ENCODE measurements at places on chromosomes 5 and 9.

- DNase-seq = no peak
Observed at GRCh38 chr9:116647515-116647809, 39.6 kb upstream of the TRIM32 start.

- DNase-seq = no peak
Observed at GRCh38 chr5:54620141-54620933, 102.8 kb downstream of the SNX18 start.

GRCh38 chr9:75390951-75391350 is 302.6 kb downstream of the OSTF1 start:
- no peak for DNase-seq

DNA sequence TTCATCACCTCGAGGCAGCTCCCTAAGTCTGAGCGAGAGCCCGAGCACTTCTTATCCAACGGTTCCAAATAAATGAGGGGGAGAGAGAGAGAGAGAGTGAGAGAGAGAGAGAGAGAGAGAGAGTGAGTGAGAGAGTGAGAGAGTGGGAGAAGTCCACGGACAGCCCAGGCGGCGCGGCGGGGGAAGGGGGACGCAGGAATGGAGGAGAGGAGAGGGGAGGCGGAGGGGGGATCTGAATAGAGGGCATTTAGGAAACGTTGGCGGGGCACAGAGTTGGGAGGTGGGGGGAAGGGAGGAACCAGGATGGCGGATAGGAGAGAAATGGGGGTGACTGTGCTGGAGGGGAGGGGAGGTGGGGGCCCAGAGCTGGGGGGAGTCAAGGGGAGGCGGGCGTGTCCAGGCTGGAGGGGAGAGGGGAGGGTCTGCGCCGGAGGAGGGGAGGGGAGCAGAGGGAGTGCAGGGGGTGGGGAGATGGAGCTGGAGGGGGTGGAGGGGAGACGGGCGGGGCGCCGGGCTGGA is 398 bp upstream of the BASP1 start:
- DNase-seq = peak; percentile 26

DNA sequence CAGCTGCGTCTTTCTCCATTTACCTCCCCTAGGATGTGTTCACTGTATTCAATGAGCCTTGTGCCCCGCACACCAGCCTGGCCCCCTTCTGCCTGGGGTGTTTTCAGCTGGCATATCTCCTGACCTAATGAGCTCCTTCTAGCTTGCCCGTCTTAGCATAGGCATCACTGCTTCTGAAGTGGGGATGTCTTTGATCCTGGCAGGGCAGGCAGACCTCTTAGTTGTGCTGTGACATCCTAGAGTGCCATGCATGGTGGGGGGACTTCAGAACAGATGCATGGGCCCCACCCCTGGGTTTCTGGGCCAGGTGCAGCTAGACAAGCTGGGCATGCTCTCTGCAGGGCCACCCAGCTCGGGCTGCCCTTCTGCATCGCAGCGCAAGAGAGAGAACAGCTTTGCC is 172.7 kb downstream of the GADD45G start:
- DNase-seq = no peak

DNA sequence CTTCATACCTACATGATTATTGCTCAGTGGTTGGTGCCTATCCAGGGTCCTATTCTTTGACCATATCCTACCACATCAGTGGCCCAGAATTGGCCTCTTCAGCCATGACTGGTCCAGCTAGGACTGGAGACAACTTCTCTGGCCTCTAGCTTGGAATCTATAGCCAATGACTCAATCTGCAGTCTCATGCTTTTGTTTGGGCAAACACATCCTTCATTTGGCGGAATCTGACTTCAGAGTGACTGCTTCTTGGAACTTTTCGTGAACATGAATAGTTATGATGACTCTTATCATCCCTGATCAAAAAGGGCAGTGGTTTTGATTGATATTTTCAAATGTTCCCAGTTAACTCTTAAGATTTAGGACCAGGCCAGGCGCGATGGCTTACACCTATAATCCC is 134.1 kb downstream of the PAPPA start:
- DNase-seq = no peak

- no peak for DNase-seq
Observed at GRCh38 chr9:96604004-96604319, 15.7 kb downstream of the CDC14B start.

DNA sequence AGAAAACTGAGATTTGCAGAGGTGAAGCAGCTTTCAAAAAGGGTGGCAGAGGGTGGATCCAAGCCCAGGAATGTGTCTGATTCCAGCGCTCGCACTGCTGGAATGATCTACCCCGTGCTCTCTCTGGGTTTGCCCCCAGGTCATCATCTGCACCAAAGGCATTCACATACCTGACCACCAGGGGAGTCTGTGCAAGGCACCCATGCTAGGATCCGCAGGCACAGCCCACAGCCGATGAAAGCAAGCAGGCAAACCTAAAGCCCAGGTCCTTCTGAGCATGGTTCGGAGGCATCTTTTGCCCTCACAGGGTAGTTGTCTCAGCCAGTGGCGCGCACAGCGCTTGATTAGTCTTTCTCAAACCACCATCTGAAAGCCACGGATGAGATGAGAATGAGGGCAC is 56.6 kb downstream of the TEK start:
- no peak for DNase-seq

DNA sequence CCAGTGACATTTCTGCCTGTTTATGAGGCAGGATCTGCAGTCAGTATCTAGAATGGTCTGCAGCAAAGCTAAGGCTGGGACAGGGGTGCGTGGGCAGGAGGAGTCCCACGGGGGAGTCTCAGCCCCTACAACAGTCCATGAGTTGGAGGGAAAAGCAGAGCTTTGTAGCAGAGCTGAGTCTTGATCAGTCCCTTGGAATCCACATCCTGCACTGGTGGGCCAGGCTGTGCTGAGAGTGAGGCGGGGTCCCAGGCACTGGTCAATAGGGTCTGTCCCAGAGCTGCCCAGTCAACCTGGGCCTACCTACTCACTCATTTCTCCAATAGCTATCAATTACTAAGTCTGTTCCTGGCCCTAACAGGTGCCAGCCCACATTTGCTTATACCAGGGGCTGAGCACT is 5.9 kb downstream of the ACSL6 start:
- no peak for DNase-seq

DNA sequence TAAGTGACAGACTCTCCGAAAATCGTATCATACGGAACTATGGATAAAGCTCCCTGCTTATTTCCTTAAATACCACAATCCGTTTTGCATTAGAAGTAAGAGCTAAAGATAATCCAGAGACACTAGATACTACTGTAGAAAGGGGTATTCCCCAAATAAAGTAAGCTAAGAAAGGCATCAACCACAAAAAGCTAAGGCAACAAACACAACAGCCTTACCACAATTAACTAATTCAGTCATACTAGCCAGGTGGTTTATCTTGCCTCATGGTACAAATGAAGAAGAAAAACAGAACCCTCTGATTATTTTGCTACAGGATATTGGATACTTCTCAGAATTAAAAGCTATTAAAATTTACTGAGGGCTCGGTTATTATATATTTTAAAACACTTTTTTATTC is 14.1 kb downstream of the ERP44 start:
- no peak for DNase-seq

DNA sequence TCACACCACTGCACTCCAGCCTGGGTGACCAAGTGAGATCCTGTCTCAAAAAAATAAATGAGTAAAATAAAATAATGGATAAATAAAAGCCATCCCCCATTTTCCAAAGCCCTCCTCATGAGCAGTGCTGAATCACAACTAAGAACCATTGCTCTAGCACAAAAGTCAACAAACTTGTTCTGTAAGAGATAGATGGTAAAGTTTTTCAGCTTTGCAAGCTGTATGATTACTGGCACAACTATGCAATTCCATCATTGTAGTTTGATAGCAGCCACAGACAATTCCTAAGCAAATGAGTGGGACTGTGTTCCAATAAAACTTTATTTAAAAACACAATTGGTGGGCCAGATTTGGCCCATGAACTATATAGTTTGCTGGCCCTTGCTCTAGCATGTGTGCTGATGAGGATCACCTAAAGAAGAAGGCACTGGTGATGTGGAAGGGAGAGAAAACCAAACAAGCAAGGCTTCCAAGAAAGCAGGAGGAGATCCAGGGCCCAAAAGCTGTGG is 64.6 kb downstream of the NEURL1B start:
- DNase-seq = no peak

- DNase-seq = no peak
Observed at GRCh38 chr5:76582230-76583162, 40.7 kb downstream of the F2RL2 start.

DNA sequence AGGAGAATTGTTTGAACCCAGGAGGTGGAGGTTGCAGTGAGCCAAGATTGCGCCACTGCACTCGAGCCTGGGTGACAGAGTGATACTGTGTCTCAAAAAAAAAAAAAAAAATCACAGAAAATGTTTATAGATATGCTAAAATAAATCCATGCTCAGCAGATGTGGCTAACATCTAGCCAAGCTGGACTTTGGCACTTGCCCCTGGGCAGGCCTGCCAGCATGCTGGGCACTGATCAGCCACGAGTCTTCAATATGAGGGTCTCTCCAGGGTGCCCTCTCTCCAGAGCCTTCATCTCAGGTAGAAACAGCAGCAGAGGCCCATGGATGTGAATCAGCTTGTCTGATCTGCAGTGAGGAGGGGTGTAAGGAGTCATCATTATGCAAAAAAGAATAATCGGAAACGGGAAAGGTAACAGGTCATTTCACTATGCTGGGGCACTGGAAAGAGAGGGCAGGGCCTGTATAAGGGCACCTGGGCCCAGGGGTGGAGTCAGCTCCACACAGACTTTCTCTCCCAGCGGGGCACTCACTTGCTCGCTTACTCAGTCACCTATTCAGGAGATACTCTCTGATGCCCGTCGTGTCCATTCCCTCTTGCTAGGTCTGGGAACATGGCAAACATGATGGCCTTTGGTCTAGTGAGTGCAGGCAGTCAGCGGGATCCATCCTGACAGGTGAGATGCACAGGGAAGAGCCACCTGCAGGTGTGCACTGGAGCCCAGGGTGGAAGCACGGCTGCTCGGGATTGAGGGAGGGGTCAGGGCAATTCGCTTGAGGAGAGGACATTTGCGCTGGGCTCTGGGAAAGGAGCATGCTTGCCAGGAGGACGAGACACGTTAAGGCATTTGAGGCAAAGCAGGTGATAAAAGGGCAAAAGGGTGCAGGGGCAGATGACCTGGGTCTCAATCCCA is 17.1 kb downstream of the RNF44 start:
- DNase-seq = no peak

DNA sequence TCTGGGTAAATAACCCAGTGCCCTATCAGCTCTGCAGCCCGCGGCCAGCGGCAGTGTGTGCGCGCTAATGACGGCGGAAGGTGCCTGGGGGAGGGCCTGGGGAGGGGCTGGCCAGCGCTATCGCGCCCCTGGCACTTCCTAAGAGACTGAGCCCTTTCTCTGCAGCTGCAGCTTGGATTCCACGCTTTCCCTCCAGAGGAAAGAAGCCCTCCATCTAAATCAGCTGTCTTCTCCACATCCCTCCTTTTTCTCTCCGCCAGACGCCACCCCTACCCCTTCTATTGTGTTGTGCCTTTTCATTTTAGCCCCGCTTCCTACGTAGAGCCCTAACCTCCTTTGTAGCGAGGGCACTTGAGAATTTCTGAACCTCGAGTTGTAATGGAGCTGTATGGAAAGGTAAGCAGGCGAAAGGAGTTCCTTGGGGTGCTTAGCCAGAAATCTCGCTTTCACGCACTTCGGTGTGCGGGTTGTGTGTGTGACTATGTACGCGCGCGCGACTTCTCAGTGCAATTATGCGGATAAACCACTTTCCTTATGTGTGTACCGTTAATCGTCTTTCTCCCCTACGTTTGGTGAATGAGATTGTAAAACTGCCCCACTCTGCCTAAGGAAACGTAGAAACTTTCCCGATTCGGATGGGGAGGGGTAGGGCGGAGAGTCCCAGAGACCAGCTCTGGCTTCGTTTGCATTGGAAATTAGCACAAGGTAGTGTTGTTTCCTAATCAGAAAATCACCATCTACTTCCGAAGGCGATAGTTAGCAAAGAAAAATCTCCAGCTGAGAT is 664 bp upstream of the RAB3C start:
- no peak for DNase-seq

DNA sequence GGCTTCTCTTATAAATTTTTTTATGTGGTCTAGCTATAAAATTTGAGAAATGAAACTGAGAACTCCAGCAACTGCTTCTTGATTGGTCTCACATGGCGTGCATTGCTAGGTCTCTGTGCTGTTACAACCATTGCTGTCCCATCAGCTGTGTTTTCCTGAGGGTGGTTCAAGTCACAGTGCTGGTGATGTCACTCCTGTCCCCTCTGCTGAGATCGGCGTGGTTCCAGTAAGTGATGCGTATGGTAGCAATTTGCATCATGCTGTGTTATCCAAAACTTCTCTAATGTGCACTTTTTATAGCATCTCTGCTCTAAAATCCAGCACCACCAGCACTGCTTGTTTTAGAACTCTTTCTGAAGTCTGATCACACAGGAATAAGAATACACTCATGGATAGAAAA is 112.6 kb upstream of the ZNF608 start:
- no peak for DNase-seq

- no peak for DNase-seq
Observed at GRCh38 chr9:37574241-37574721, 1.9 kb downstream of the FBXO10 start.

- no peak for DNase-seq
Observed at GRCh38 chr5:30874241-30875034, 319.0 kb upstream of the CDH6 start.

DNA sequence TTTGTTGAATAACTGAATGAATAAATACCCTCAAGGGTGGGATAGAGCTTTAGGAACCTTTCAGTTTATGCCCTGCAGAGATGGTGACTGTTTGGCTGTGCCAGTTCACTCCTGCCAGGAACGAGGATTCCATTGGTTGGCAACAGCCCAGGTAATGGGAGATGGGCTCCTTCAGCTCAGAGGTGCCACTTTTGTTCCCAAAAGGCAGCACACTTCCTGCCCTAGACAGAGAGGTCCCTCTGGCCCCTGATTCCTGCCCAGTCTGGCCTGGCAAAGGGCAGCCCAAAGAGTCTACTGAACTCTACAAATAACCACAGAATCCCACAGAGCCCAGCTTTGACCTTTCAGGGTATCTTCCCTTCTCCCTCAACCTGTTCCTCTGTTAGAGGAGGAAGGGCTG is 1.6 kb downstream of the C9orf152 start:
- DNase-seq = no peak

Measured in esophagus squamous epithelium (tissue), 5 donors.